ENCODE measurements at places on chromosomes 4 and X.

DNA sequence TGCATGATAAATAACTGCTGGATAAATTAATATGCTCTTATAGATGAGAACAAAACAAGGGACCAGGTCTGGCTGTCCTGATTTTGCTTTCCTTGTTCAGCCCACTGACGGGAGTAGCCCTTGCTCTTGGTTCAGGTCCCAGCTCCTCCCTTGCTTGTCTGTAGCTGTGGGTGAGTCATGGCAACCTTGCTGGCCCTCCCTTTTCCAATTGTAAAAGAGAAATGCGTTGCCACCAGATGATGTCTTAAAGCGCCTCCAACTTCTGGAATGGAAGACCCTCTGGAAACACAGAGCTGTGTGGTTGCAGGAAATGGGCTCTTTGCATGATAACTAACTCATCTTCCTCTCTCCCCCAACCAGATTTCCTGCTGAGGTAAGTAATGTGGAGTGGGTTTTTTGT is 171.4 kb downstream of the AASDH start:
- DNase-seq, result no peak

DNA sequence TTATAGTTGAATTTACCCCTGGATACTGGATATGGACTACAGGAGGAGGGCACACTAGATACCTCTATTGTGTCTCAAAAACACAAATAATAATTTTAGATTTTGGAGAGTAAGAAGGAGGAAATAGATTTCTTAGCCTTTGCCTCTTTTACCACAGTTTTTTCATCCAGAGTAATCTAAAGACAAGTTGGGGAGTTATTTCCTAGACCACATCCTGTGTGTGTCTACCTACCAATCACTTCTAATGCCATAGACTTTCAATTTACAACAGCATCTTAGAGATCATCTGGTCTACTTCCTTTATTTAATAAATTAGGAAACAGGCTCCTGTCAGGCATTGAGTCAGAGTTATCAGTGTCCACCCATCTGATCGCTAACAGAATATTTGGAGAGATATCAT is 191.5 kb downstream of the EDA start:
- DNase-seq, result no peak

- no peak for DNase-seq
These were observed 31.5 kb downstream of the PALLD start for GRCh38 chr4:168528131-168528949.

GRCh38 chr4:173801361-173801760 is 271.3 kb upstream of the HAND2 start:
- no peak for DNase-seq

GRCh38 chr4:23384741-23385140 is 505.1 kb downstream of the PPARGC1A start:
- DNase-seq, result no peak

DNA sequence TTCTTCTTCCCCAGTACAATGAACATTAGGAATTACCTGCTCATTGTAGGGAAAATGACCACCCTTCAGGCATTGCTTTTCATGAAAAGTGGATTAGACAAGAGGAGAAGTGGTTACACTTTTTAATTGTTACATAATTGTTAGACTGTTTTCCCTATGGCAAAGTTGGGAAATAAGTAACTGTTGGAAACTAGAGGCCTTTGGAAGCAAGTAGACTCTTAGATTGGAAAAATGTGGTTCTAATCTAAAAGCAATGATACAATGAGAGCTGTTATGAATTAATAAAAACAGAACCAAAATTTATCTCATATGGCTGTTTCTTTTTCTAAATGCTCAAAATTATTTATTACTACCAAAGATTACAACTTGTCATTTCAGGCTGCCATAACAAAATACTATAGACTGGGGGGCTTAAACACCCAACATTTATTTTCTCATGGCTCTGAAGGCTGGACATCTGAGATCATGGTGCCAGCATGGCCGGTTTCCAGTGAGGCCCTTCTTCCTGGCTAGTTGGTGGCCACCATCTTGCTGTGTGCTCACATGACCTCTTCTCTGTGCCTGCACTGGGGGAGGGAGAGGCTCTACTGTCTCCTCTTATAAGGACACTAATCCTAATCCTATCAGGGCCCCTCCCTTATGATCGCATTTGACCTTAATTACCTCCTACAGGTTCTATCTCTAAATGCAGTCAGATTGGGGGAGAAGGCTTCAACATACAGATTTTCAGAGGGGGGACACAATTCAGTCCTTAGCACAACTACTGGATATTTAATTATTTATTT is 12.5 kb downstream of the CC2D2A start:
- DNase-seq, result no peak

DNA sequence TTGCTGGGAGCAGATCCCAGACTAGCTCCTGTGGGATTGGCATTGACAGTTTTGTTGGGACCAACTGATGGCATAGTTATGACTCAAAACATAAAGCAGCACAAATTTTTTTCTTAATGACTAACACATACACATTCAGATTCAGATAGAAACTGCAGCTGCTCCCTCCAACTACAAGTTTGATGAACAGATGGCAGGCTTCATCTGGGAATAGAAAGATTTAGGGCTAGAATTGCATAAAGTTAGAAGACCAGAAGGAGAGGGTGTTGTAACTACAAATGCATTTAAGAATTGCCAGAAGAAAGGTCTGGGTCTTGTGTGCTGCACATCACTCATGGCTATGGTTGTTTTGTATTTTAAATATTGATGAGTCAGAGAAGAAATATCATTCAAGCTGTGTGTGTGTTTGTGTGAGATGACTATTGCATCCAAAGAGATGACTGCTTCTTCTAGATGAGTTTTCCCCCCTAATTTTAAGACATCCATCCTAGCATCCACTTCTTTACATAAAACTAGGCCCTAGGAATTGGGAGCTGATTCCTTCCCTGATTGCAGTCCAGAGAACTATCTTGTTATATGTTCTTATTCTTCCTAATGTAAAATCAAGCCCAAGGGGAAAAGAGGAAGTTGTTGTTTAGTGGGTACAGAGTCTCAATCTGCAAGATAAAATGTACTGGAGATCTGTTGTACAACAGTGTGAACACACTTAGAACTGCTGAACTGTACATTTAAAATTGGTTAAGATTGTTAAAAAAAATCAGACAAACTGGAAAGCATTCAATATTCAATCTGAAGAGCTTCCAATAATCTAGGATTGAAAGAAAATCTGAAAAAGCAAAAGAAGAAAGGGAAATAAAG is 175.1 kb downstream of the PARM1 start:
- DNase-seq, result no peak

DNA sequence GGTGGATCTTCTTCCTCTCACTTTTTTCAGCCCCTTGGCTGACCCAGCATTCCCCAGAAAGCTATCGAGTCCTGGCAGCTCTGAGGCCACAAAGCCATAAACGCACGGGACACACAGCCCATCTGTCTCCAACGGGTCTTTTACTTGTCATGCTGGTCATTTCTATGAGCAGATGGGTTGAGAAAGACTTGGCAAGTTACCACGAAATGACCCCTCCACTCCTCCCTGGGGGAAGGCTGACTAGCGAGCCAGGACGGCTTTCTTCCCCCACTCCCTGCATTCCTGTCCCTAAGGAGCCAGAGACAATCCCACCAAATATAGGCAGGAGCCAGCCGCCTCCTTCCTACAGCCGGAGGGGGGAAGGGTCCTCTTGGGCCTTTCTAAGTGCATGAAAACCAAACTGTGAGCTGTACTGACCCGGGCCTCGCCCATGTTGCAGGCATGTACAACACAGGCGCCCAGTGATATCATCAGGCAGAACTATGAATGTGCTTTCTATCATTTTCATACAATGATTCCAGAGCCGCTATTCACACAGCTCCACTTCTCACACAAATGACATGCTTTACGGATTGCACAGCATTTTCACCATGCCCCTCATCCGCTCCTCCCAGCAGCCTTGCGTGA is 28.6 kb downstream of the AFAP1 start:
- DNase-seq, result no peak

DNA sequence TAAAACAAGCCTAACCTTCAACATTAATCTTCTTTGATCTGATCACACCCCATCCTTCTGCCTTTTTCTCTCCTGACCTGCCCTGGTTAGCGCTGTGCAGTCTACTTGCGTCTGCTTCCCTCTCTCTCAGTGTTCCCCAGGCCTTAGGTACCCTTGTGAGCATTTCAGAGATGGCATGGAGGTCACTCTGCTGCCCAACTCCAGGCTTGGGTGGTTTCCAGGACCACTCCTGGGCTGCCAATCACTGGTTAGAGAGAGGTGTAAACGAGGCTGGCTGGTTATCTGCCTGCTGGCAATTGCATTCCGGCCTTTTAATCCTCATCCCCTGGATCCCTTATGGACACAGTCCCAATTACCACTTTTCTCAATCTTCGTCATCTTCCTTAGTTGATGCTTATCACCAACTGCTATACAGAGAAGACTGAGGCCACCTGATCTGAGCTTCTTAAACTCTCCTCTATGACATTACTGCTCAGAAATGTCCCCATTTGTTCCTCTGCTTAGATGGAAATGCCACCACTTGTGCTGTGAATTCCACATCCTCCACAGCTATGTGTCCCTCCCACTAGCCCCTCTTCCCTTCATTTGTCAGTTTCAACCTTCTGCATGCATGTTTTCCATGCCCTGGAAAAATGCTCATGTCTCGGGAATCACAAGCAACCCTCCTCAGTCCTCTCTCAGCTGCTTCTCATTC is 29.0 kb upstream of the BCLAF3 start:
- no peak for DNase-seq

- no peak for DNase-seq
These were observed 1.4 kb downstream of the RPS6KA3 start for GRCh38 chrX:20265221-20265725.

DNA sequence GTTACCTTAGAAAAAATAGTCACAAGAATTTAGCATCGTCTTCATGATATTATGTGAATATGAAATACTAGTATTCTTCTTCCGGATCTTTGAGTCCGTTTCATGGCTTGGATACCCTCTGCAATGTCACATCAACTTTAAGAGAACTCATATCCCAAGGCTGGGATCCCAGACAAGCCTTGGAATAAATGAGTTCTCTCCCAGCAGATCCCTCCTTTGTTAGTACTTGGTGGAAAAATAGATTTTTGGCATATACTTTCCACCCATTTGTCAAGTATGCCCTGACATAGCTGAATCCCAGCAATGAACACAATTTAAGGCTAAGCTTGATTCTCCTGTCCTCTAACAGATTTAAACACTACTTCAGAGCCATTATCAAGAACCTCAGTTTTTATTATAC is 144.5 kb downstream of the PPARGC1A start:
- DNase-seq, result no peak

GRCh38 chr4:6575503-6576240 is 683 bp downstream of the MAN2B2 start:
- no peak for DNase-seq

GRCh38 chr4:10158333-10158942 is 41.8 kb upstream of the WDR1 start:
- no peak for DNase-seq

DNA sequence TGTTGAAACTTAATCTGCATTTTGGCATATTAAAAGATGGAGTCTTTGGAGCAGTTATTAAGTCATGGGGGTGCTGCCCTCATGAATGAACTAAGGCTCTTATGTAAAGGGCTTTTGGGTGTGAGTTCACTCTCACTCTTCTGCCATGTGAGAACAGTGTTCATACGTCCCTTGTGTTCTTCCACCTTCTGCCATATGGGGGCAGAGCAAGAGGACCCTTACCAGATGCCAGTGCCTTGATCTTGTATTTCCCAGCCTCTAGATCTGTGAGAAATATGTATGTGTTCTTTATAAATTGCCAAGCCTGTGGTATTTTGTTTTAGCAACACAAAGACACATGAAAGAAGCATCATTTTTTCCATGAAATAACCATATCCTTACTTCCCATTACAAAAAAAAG is 213.9 kb downstream of the SPOCK3 start:
- DNase-seq, result no peak

DNA sequence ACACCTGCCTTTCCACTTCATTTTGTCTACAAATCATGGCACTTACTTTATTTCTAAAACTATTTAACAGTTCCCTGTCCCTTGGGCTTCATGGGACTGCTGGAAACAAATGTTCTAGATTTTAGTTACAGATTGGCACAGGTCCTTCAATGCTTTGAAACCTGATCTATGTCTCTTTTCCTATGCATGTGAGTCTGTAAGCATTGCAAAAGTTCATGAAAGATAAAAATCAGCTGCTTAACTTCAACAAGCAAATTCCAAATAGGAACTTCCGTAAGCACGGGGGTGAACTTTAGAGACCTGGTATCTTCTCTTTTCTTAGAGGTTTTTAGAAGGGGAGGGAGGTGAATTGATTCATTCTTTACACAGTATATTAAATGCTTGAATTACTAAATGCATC is 9.5 kb downstream of the LGI2 start:
- no peak for DNase-seq

GRCh38 chrX:123408821-123409737 is 225.0 kb downstream of the GRIA3 start:
- no peak for DNase-seq

GRCh38 chr4:105710678-105711077 is 2.1 kb downstream of the GSTCD start:
- no peak for DNase-seq

DNA sequence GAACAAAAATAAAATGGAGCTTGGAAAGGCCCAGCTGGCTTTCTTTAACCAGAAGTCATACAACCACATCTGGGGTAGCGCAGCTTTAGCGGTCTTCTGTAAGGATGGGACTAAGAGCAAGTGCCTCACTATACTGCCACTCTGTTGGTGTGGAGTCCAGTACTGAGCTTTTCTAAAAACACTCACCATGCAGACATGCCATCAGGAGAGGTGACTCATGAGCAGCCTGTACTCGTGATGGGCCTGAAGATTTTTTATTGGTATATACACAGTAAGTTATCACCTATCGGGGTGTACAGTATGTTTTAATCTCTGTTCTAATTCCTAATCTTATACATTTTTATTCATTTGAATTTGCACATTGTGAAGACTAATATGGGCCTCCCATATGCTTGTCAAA is 9.6 kb downstream of the PPP3CA start:
- no peak for DNase-seq

GRCh38 chr4:7703688-7704087 is 236.0 kb downstream of the AFAP1 start:
- DNase-seq, result no peak

DNA sequence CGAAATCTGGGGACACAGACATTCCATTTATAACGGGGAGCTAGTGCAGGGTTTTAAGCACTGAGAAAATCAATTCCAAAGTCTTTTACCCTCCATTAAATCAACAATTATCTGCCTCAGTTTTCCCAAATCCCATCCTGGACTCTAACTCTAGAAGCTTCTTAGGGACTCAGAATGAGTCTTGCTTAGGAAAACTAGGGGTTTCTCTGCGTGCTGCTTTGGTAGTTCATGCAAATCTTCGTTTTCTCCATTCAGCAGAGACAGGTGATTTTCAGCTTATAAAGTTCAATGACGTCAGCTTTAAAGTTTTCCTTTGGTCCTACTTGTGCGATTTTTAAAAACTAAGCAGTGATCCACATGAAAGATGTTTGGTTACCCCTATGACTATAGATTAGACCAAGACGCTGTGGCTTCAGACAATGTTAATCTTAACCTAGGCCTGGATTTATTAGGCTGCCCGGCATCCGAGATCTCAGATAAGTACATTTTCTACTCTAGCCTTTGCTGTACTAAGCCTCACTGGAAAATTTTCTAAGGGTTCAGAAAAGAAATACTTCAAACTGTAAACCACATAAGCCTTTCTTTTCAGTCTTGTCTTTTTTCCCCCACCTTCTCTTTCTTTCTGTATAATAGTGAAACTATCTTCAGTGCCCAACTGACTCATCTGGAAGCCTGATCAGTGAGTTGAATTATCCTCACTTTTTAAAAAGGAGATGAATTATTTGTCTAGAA is 121.4 kb upstream of the GATB start:
- DNase-seq, result no peak

GRCh38 chr4:3529363-3529762 is 2.9 kb downstream of the LRPAP1 start:
- DNase-seq, result no peak

- no peak for DNase-seq
These were observed 277.5 kb downstream of the FBXW7 start for GRCh38 chr4:152258391-152258790.

- DNase-seq, result no peak
These were observed 22.4 kb downstream of the RAB40AL start for GRCh38 chrX:102959471-102959870.
